ENCODE measurements at places on chromosomes 16 and 17.

DNA sequence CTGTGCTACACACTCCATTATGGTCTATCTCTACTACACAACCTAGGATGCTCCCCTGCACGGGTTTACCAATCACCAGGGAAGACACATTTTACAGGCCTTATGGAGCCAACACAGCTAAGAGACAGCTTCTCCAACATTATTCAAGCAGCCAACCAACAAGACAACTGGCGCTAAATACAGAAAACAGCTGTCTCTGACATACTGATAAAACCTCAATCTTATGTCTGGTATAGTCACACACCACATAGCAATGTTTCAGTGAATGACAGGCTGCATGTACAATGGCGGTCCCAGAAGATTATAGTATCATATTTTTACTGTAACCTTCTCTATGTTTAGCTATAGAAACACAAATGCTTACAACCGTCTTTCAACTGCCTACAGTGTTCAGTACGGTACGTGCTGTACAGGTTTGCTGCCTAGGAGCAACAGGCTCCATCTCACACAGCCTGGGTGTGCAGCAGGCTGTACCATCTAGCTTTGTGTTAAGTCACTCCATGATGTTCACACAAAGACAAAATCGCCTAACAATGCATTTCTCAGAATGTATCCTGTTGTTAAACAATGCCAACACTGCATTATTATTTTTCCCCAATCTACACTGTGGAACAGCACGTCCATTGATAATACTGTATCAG is 10.9 kb downstream of the USP22 start:
- no peak for DNase-seq

GRCh38 chr17:44745301-44745700 is 13.5 kb upstream of the ADAM11 start:
- no peak for DNase-seq

DNA sequence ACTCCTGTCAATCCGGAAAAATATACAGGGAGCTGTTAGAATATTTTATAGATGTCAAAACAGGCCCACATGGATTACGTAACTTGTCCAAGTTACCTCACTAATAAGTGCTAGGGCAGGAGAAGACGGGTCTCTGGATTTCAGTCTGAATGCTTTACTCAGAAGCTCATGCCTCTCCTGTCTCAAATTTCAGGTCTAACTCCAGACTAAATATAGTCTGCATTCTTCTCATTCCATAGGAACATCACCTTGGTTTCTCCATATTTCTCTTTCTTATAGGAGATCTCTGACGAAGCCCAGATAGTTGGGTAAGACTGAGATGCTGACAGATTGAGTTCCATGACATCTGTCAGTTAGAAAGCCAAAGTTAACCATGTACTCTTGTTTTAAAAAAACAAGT is 174.2 kb downstream of the STX8 start:
- DNase-seq = no peak

DNA sequence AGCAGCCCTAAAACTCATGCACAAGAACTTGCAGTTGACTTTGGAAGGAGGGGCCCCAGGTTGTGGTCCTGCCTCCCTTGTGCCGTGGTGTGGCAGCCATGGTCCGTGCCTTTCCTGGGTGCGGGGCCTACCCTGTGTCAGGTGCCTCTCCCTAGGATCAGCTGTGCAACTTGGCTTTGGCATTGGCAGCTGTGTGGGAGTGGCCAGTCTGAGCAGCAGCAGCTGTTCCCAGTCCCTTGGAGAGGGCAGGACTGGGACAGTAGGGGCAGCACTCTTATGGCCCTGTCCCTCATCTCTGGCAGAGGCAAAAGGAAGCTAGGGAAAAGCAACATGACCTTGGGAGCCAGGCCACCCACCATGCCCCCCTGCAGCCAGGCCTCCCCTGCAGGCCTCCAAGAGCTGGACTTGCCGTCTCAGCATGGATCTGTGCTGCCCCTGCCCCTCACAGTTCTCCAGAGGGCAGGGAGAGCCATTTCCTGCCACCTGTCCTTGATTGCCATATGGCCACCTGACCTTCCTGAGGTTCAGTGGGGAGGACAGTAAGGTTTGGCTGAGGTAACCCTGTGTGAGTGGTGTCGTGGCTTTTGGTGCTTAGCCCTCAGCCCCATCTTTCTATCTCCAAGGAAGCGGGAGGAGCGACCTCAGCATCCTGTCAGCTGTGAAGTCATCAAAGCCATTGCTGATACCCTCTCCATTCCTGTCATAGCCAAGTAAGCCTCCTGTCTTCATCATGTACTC is 15.5 kb upstream of the NFATC3 start:
- no peak for DNase-seq

GRCh38 chr16:11400076-11400475 is 54.8 kb downstream of the RMI2 start:
- no peak for DNase-seq

DNA sequence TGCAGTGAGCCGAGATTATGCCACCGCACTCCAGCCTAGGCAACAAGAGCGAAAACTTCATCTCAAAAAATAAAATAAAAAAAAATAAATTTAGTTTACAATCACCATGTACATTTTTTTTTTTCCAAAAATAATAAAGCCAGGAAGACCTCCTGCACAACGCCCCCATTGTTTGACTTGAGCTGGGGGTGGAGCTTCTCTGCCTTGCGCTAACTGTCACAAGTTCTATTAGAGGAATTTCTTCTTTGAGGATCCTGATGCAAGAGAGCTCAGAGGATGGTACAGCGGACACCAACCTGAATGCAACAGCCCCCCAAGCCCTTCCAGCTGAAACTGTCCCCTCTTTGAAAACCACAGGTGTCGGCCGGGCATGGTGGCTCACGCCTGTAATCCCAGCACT is 24.9 kb upstream of the CBX4 start:
- no peak for DNase-seq

DNA sequence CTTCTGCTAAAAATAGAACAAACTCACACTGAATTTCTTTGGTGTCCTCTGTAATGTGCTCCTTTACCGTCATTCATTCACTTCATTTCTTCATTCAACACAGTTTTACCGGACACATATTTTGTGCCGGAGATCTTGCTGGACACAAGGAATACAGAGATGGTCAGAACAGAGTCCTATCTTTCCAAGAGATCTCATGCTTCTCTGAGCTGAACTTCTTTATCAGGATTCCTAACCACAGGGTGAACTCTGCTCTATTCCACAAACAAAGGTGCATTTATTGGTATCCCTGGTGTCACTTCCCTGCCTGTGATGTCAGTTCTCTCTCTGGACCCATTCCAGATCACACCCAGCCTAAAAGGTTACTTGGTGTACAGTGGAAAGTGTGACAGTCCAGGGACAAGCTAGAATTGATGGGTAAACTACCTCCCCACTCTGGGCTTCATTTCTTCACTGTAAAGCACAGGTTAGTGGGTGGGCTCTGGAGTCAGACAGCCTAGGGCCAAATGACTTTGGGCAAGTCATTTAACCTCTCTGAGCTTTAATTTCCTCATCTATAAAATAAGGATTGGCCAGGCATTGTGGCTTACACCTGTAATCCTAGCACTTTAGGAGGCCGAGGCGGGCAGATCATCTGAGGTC is 4.2 kb downstream of the IFI35 start:
- no peak for DNase-seq

DNA sequence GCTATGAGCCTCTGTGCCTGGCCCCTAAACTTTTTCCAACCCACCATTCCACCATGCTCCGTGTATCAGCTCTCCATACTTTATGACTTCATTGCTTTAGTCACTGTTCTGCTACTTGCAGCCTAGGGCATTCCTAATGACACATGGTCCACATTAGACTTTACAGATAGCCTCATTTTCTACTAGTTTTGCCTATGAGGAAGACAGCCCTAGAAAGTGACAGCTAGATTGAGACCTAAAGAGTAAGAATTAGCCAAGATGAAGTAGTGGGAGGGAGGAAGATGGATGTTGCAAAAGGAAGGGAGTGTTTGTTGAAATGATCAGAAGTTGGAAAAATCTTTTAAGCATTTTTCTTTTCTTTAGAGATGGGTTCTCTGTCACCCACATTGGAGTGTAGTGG is 11.0 kb downstream of the C16orf54 start:
- no peak for DNase-seq

DNA sequence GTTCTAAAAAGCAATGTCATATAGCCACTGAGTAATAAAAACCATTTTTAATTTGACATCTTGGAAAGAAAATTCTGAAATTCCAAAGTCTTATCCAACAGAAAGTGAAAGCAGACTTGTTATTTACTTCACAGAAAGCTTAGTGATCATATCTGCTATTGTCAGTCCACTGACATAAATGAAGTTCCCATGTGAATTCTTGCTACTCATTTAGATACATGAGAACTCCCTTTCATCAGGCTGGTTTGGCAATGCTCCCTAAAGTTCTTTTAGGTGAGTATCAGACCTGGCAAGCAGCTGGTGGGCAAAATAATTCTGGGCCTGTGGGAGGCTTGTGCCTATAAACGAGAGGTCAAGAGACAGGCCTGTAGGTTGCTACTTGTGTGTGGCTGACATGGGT is 23.4 kb downstream of the NME2 start:
- DNase-seq = no peak

DNA sequence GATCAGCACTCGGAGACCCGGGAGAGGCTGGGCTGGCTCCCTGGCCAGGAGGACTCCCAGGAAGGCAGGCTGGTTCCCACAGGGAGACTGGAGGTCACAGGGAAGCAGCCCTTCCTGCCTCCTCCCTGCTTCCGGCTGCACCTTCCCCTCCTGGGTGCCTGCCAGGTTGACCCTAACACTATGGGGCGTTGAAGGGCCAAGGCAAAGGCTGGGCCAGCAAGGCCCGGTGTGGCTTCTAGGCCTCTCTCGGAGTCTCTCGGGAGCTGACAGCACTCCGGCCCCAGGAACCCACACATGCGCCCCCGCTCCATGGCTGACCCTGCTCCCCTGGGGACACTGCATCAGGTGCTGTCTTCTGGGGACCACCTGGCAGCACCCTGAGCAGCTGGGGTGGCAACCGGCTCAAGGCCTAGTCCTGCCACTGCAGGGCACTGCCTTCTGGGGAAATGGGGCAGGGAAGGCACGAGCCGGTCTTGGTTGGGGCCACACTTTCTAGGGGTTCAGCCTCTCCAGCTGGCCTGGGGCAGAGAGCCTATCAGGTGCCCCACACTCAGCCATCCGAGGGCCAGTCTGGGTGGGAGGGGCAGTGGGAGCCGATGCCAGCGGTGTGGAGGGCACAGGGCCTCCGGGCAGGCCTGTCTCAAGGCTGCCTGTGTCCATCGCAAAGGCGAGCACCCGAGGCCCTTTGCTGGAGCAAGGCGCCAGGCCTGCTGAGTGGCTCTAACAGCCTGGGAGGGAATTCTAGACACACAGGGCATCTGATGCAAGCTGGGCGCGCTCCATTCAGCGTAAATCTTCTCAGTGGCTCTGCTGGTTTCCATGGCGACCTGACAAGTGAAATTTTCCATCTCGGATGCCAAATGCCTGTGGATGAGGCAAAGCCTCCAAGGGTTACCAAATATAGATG is 5.6 kb upstream of the MTSS2 start:
- DNase-seq = peak; percentile 81

DNA sequence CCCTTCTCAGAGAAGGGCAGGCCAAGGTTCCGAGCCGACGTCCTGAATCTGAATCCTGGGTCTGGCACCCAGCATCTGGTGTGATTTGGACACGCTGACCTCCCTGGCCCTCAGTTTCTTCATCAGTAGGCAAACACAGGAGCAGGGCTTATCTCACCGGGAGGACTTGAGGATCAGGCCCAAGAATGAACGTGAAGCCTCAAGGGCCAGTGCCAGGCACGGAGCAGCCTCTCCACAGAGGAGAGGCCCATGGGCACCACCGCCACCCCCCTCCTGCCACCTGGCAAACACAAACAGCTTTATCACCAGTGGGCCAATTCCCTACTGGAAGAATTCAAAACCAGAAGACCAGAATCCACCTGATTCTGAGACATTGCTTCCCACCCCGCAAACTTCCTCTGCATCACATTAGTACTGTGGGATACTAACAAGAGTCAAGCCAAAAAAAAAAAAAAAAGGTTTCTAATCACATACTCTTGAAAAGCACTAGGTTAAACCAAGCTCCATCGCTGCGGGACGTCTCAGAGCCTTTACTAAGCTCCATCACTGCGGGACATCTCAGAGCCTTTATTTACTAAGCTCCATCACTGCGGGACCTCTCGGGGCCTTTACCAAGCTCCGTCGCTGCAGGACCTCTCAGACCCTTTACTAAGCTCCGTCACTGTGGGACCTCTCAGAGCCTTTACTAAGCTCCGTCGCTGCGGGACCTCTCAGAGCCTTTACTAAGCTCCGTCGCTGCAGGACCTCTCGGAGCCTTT is 68.0 kb upstream of the DOC2B start:
- DNase-seq = no peak
